A549 (cell line): ENCODE measurements at places on chromosomes 2 and 18. TPM values are rescaled to one million over a fixed set of nuclear protein-coding genes. Genes with fewer than 3 reads are reported as not detected.

Gene UGT1A10
- not detected in 3 replicates for polyA plus RNA-seq

Gene PSMD14
- polyA plus RNA-seq = 166 to 190 TPM (median 176 TPM) in 3 replicates

Gene SH3RF3
- 0.21 to 0.26 TPM (median 0.21 TPM) in 3 replicates for polyA plus RNA-seq

Gene STPG4
- 0.05 to 0.16 TPM (median 0.14 TPM) in 3 replicates for polyA plus RNA-seq

Gene FOXD4L1
- 0.59 to 0.90 TPM (median 0.67 TPM) in 3 replicates for polyA plus RNA-seq

Gene CCDC74A
- 9.9 to 11.8 TPM (median 11.1 TPM) in 3 replicates for polyA plus RNA-seq

Gene IL1A
- polyA plus RNA-seq = 0.10 to 0.11 TPM in 2 of 3 replicates, not detected in the other

Gene HOXD1
- polyA plus RNA-seq = 0.11 to 0.17 TPM (median 0.12 TPM) in 3 replicates

Gene LRP1B
- polyA plus RNA-seq = not detected in 3 replicates

DNA sequence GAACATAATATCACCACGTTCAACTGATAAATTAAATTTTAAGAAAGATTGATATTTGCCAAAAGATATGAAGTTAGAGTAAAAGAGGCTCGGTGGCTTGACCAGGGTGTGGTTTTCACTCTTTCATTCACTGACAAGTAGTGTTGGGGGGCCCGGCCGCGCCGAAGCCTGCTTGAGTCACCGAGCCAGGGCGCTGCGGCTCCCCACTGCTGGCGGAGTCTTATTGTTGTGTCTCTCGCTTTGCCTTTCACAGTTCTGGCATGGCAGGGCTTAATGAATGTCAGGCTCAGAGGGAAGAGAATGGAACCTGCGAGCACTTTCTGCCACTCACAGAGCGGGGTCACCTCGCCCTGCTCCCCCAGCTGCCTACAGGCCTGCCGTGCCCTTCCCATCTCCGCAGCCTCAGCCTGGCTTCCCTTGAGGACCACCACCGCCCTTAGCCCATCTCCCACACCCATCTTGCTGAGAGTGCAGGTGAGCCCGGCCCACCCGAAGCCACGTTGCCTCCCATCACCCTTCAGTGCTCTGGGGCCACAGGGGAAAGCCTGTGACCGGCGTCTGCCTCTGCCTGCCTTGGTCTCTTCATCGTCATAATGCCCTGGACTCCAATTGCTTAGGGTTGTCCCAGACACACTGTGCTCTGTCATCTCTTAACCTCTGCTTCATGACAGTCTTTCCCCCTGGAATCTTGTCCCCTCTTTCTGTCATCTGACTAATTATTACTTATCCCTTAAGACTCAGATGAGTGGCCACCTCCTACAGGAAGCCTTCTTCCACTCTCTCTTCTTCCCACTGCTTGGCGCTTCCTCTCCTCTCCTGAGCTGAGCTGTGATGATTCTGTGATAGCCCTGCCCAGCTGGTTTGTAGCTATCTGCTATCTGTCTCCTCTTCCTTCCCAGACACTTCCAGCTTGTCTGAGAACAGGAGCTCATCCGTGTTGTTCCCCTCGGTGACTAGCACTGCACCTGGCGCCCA lies 142.5 kb downstream of the FAM210A start:
- no peak for DNase-seq

DNA sequence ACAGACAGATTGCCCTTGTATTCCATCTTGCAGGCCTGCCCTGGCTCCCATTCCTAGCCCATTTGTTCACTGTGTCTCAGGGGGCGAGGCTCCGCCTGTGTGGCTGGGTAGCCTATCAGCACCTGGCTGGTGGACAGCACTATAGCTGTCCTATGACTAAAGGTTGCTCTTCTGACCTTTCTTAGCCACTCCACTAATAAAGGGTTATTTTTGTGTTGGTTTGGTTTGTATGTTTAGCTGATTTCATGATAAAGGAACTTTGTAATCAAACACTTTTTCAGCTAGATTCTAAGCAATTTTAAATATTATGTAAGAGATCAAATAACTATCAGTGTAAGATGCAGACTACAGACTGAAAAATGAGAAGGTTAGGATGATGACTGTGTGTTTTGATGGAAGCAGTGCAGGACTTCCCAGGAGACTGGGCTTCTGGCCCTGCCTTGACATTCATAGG lies 72.2 kb downstream of the CRIM1 start:
- peak; percentile 53 for DNase-seq

GRCh38 chr18:49638891-49639557 lies 77.2 kb downstream of the LIPG start:
- no peak for DNase-seq

DNA sequence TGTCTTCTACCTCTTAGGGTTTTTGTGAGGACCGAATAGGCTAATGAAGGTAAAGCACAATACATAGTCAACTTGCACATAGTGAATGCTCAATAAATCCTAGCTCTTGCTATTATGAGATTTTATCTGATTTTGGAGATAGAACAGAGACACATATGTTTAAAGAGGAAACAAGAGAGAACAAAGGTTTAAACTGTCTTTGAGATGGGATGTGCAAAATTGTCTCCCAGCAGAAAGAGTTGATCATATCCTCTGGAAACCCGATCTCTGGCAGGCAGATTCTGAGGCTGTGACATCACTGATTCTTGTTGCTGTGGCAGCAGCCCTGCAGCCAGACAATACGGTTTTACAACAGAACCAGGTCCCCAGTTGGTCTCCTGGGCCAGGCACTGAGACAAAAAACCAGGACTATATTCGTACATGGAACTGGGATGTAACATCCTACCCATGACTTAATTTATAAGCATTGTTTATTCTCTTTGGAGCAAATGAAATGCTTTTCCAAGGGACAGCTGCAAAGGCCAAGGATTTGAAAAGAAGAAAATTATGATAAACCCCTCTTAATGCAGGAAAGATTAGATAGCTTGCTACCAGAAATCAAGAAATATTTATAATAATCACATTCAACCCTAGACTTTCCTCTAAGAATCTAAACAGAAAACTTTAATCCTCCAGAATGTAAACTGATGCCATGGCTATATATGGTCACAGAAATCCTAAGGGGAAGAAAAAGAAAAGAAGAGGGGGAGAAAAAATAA lies 80.2 kb downstream of the SLC8A1 start:
- DNase-seq = no peak

- DNase-seq = no peak
Measured at GRCh38 chr18:76986406-76986805, 146.2 kb downstream of the MBP start.

- DNase-seq = no peak
Measured at GRCh38 chr2:238003234-238004031, 36.6 kb downstream of the UBE2F start.

DNA sequence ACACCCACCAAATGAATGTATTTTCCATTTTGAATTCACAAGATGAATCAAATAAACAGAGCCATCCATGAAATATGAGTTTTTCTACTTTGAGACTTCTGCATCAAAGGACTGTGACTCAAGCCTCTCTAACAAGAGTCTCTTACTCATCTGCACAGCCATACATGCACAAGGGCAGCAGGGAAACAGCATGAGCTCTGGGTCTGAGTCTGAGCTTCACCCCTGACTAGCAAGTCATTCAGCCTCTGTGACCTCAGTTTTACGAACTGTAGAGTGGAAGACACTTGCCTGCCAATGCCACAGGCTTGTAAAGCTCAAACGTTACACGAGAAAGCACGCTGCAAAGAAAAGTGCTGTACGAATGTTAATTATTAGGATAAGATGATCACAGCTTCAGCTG lies 42.9 kb downstream of the MREG start:
- no peak for DNase-seq

- no peak for DNase-seq
Measured at GRCh38 chr2:236257136-236257535, 7.1 kb downstream of the ASB18 start.

DNA sequence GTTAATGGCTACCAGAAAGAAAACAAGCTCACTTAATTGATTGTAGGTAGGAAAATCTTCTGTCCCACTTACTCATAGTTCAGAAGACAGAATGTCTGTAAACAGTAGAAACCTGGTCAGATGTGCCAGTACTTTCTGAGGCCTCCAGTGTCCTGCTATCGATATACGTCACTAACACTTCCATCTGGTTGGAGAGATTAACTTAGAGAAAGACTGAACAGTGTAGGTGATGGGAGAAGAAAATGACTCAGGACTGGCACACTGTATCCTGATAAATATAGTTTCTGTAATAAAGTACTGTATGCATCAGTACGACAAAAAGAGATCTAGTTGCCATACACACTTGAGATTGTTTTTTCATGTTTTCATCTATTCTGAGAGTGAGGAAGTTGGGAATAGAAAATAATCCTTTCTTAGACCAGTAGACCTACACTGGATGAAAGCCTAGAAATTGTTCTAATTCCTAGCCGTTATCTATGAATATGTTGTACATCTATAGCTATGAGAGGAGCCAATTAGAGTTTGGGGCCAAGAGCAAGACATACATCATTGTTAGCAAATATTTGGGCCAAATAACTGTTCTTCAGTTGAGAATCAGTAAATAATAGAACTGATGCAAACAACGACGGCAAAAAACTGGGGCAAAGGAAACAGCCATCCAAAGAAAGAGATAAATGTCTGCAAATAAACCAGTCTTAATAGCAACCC lies 105.9 kb downstream of the NAT8 start:
- no peak for DNase-seq

GRCh38 chr2:7280790-7281189 lies 363.6 kb downstream of the RNF144A start:
- DNase-seq = no peak

DNA sequence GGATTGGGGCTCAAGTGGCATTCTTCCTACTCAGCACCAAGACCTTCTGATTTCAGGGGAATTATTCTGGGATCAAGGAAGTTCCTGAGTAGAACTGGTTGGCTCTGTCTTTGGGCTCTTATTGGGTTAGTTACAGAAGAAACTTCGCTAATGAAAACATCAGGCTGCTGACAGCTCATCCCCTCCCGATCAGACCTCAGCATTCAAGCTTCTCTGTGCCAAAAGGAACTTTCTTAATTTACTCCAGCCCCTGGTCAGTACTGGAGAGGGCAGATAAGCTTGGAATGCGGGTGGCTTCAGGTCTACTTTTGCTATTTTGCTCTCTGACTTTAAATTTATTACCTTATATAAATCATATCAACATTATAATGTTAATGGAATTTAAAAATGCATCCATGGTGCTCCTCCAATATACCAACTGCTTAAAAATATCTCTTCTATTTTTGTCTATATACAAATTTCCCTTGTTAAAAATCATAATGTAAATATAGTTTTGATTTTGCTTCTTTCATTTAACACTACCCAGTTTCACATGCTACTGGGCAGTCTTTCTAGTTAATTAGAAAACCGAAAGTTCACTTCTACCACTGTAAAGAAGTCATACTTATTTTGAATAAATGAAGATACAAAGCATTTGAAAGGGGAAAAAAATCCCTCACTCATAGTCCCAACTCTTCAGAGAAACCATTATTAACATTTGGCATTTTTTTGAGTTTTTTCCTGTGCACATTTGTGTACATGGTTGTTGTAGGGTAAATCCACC lies 34.4 kb downstream of the PCARE start:
- DNase-seq = no peak

DNA sequence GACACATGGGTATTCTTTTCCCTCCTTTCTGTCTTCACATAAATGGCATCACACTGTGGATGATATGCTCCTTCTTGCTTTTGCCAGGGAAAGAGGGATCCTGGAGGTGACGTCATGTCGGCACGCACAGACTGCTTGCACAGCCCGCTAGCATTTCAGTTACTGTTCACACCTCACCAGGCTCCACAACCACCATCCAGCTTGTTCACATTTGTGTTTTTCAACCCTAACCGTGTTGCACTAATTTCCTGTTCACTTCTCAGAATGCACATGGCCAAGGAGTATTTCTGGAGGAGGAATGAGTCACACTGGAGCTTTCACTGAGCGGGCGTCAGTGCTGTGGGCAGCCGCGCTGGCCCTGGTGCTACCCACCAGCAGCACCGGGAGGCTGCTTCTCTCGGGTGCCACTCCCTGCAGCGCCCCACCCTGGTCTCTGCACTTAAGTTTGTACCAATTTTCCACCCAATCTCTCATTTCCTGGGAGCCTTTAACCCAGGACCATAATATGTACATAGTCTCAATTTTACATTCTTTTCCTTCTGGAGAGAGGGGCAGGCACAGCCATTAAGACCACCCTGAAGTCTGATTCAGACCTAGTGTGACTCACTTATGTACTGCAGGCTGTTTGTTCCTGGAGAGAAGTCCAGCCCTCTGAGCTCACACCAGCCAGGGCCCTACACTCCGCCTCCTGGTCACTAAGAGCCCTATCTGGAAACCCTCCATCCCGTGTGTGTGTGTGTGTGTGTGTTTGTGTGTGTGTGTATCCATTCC lies 65.1 kb downstream of the MBP start:
- peak; percentile 93 for DNase-seq

- DNase-seq = no peak
Measured at GRCh38 chr2:40394597-40394996, 57.3 kb downstream of the SLC8A1 start.

- DNase-seq = peak; percentile 66
Measured at GRCh38 chr2:200810252-200810997, 1.3 kb upstream of the BZW1 start.

DNA sequence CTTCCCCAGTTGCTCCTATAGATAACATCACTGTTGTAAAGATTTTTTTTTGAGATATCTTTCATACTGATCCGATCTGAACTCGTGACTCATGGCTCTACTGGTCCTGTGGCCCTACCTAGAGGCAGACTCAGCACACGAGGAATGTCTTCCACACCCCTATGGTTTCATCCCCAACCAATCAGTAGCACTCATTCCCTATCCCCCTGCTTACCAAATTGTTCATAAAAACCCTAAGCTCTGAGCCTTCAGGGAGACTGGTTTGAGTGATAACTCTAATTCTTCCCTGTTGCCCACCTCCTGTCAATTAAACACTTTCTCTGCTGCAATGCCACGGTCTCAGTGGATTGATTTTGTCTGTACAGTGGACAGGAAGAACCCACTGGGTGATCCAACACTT lies 4.2 kb upstream of the SAP130 start:
- no peak for DNase-seq

GRCh38 chr2:43218155-43218701 lies 8.2 kb downstream of the ZFP36L2 start:
- no peak for DNase-seq

DNA sequence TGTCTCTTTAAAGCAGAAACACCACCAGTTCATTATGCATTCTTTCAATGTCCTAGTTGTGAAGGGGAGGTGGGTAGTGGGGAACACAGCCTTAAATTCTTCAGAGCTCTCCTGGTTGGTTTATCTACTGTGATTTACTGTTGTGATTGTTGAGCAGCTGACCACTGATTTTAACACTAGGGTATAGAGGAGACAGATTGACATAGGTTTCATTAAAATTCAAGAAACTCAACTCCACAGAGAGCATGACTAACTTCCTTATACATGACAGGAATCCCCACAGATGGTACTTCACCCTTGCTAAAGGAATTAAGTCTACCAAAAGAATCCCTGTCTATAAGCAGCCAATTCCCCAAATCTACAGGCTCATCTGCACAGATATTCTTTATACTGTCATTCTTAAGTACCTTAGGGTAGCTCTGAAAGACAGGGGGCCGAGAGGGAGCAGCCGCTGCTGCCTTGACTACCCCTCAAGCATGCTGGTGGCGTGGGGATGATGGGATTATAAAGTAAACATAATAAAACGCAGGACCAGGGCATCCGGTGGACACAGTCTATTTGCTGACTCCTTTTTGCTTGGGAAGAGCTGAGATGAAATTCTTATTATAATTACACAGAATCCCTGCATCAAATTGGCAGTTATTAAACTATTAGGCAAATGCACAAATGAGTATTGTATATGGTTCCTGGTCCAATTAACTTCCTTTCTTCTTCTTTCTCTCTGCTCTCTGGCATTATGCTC lies 1377.6 kb upstream of the PIK3C3 start:
- DNase-seq = no peak

GRCh38 chr2:122074201-122074600 lies 318.8 kb downstream of the TSN start:
- DNase-seq = no peak
